ENCODE measurements at places on chromosomes 2 and 18.
A peak's percentile ranks its signal among the peaks of the same experiment; 100 is the strongest.

GRCh38 chr2:217797165-217797564 is 205.6 kb downstream of the TNS1 start:
- DNase-seq: no peak

DNA sequence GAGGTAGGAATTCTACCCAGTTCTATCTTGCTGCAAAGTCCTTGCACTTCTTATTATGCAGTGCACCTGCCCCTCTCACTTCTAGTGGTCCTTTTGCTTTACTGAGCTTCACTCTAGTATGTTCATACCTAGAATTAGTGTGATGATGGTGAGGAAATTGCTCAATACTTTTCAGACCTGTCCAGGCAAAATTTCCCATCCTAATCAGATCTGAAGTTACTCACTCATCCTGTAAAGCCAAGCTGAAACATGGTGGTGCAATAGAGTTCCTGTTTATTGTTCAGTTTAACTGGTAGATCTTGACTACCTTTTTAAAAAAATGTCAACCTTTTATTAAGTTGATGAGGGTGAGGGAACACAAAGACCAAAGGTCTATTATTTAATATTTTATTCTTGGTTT is 12.6 kb upstream of the FIGN start:
- no peak for DNase-seq

- no peak for DNase-seq
These were observed 210.6 kb downstream of the IKZF2 start for GRCh38 chr2:212940816-212941215.

- DNase-seq: no peak
These were observed 143.8 kb upstream of the THUMPD2 start for GRCh38 chr2:39922679-39923405.

DNA sequence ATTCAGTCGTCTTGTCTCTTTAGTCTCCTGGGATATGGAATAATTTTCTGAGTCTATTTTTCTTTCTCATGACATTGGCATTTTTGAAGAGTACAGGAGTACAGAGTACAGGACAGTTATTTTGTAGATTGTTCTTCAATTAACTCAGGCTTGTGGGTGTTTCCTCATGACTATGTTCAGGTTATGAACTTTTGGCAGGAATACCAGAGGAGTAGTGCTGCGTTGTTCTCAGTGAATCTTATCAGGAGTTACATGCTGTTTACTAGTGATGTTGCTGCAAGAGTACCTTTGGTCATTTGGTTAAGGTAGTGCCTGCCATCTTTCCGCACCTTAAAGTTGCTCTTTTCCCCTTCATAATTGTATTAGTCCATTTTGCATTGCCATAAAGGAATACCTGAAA is 41.3 kb upstream of the AGFG1 start:
- DNase-seq: no peak

- peak; percentile 44 for DNase-seq
These were observed 214.1 kb upstream of the STON1 start for GRCh38 chr2:48315896-48316194.

GRCh38 chr18:62986490-62986889 is 271.1 kb downstream of the PHLPP1 start:
- DNase-seq: no peak

GRCh38 chr18:13526519-13526918 is 199.8 kb downstream of the FAM210A start:
- DNase-seq: no peak

GRCh38 chr2:75390169-75390568 is 170.6 kb downstream of the EVA1A start:
- no peak for DNase-seq

DNA sequence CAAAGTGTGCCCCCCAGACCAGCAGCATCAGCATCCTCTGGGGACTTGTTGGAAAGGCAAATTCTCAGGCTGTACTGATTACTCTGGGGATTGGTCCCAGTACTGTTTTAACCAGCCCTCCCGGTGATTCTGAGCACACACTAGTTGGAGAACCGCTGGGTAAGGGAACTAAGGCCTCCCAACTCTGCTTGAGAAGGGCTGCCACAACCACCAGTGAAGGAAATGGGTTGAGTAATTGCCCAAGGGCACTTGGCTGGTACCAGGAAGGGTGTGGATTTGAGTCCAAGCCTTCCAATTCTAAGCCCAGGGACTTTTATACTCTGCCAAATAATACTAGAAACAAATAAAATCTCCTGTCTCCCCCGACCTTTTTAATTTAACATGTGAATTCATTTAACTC is 219.9 kb downstream of the SETBP1 start:
- DNase-seq: no peak

GRCh38 chr2:74824679-74825078 is 9.2 kb upstream of the HK2 start:
- DNase-seq: no peak

- DNase-seq: no peak
These were observed 49.7 kb upstream of the NFE2L2 start for GRCh38 chr2:177314194-177314593.

GRCh38 chr2:6787376-6787775 is 78.3 kb downstream of the CMPK2 start:
- no peak for DNase-seq

DNA sequence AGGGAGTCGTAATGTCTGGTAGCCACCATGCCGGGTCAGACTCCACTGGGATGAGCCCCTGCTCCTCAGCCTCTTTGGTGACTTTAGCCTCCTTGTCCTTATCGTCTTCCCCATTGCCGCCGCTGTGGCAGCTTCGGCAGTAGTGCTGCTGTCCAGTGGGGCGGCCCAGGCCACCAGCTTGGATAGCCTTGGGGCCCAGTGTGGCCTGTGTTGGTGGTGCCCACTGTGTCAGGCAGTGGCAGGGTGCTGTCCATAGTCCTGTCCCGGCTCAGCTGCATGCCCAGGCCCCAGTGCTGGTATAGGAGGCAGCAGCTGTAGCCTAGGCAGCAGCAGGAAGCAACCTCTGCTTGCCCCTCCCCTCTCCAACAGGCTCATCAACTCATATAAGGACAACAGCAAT is 197.1 kb upstream of the RAB12 start:
- DNase-seq: no peak

DNA sequence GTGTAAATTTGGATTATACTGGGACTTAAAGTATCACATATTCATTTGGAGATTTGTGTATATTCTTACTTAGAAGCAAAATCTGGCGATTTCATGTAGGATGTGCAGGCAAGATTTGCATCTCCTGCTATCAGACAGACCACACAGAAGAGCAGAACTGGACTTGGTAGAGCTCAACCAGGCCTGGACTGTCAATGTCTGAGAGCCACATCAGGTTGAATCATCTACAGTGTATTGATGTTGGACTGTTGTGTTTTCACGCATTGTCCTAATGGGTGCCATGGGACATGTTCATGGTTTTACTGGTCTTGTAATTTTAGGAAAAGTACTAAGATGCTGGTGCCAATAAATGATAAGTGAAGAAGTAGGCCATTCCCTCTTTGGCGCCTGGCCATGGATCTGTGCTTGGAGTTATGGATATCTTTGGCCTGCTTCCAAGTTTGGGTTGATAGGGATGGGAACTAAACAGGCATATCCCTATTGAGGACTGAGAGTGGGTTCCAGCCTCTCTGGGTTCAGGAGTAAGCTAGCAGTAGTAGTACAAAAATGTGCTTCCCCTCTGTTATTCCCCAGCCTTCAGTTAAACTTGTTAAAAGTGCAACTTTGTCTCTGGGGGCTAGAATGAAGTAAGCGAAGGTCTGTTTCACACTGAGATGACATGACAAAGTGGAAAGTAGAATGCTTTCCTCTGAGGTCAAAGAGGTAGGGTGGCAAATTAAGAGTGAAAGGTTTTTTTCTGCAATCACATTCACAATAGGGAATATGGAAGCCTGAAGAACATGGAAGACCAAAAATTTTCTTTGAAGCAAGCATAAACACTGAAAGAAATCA is 49.2 kb upstream of the NEMP2 start:
- DNase-seq: no peak

DNA sequence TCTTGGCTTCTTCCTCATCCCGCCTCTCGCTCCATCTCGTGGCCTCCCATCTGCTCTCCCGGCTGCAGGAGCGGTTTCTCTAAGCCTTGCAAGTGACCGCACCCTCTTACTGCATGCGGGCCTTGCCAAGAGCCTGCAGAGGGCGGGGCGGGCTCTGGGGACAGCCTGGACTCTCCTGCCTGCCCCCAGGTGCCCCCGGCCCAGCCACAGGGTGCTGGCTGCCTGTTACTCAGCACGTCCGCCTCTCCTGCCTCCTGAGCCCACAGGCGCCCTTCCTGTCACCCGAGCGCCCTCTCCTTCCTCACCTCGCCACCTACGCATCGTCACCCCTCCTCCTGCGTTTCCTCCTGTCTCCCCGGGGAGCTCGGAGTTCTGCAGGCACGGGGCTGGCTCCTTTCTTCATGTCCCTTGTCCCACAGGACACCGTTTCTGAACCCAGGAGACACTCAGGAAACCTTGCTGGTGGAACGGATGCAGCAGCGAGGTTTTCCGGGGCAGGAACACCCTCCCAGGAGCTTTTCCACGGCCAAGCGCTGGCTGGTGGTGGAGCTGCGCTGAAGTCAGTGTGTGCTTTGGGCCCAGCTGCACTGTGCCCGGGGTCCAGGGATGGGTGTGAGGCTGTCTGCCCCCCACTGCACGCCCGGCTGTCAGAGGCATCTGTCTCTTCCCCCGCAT is 28.5 kb downstream of the HPCAL1 start:
- DNase-seq: peak; percentile 92

- DNase-seq: no peak
These were observed 10.7 kb upstream of the NFE2L2 start for GRCh38 chr2:177275040-177275742.

DNA sequence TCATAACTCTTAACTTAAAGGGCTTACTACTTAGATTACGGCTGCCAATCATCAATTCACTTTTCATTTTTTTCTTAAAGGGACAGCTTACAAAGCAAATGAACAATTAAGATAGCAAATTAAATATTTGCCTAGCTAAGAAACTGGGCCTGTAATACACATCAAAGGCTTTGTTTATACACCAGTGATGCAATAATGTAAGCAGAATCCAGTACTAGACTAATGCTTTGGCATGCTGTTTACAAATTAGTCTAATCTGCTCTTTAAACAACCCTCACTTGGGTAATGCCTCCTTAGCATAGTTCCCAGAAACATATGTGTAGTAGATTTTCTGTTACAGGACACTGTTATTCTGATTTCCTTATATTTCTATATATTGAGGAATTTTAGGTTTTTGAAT is 105.8 kb downstream of the ARHGAP28 start:
- DNase-seq: no peak

DNA sequence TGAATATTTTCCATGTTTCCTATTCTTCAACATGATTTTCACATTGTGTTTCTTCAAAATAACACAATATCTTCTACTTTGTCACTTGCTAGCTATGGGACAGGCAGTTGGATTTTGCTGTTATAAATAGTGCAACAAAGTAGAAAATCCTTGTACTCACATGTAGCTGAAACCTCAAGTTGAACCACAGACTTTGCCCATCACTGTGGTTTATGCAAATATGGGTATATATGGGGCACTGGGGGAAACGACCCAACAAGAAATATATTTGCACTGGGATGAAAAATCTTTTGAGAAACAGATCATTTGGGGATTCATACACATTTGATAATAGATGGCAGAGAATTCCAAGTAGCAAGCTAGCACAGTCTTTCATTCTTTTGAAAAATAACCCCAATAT is 486.3 kb upstream of the MAP2 start:
- DNase-seq: no peak

DNA sequence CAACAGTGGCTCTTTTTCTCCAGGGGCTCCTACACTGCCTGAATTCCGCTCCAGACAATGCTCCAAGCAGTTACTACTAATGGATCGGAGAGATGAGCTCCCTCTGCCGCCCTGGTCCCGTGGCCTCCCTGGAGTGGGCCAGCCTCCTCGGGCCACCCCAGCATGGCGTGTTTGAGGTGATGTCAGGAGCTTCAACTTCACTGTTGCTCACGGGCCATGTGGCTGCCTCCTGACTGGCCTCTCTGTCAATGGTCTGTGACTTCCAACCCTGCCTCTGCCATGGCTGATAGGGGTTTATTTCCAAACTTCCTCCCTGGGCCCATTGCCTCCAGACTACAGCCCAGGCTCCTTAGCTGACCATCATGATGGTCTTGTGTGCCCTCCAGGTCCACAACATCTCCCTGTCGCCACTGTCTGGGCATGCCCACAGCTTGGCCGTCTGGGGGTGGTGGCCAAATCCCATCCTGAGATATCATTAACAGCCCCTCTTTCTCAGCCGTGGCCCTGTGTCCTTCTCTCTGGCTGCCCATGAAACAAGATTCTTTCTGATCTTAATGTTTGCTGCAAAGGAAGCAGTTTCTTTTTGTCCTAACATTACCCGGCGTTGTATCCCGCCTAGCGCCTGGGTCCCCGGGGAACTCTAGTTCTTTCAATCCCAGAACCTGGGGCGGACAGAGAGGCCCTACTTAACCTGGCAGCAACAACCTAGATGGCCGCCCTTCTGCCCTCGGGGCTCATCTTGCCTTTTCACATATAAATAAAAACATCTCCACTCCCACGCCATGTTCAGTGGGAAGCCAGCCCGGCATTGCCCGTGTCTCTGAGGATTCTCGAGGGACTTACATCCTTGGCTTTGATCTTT is 38.1 kb downstream of the ATOH8 start:
- no peak for DNase-seq

Data from activated naive CD4-positive, alpha-beta T cell treated with anti-CD3 and anti-CD28 coated beads for 36 hours (primary cell).